ENCODE measurements at places on chromosomes 3 and 15.

DNA sequence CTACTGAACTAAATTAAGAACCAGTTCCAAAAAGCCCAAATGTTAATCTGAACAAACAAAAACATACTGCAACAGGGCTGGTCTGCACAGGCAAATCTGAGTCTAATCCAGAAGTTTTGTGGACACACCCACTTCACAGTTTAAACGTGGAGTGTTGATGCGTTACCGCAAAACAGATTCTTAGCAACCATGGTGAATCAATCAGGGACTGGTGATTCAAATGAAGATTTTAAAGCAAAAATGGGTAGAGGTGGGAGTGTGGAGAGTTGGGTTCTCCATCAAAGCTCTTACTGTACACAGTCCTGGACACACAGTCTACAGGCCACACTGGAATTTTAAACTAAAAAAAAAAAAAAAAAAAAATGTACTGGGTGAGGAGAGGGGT lies 5.2 kb downstream of the ANXA2 start:
- no peak for DNase-seq

DNA sequence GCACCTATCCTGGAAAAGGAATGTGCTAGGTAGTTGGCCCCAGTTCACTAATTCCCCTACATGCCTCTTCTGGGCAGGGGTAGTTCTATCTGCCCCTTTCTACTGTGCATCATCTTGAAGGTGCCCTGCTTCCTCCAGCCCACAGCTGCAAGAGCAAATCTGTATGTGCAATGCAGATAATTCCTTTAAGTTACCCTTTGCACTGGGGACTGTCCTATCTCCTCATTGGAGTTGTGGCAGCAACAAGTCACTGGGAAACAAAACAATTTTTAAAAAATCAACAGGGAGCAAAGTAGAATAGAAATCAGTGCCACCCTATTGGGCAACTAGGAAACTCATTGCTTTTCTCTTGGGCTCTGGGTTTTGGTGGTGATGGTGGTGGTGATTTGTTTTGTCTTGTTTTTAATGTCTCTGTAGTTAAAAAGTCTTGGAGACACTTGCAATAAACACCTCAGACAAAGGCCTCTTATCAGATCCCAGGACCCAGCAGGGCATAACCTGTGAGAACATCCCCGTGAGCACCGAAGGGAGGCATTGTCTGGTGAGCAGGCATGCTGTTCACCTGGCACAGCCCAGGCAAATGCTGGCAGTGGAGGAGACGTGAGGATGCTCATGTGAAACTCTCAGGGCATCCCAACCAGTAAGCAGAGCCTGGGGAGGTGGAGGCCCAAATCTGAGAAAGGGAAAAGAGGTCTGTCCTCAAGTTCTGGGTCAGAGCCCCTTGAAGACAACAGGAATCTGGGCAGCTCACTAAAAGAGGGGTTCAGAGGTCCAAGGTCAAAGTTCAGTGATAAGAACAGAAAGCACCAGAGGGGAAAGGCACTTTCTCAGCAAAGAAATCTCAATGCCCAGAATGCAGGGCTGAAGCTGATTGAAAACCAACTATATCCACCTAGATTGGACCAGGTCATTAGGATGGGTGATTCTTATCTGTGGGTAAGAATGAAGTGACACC lies 27.9 kb downstream of the C2CD4B start:
- DNase-seq, result no peak

DNA sequence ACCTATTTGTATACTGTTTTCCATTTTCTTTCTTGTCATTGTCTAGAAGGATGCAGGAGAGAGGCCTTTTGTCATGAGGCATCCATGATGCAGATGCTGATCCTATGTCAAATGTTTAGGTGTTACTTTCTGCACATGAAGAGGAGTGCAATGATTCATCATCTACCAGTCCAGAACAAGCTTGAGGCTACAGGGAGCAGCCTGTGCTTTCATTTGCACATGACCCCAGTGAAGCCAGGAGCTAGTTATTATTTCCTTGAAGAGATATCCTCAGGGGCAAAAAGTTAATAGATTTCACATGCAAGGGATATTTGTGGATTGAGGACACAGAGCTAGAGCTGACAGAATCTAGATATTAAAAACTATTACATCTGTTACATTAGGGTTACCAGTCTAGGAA lies 204.4 kb upstream of the TGFBR2 start:
- DNase-seq, result no peak

DNA sequence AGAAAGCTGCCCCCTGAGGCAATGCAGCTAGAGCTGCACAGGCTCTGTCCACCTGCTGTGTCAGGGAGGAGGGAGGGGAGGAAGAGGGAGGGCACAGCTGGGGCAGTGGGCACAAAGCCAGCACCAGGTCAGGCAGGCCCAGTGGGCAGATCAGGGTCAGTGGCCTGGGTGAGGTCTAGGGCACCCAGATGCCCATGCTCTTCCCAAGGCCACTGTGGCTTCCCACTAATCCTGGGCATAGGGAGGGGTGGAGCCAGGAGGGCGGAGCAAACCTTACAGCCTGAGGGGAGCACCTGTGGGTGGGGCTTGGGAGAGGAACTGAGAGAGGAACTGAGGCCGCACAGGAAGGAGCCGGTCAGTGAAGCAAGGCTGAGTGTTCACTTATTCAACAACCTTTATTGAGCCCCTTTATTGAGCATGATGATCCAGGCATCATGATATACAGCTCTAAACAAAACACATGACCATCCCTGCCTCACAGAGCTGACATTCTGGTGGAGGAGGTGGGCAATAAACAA lies 55.0 kb downstream of the RHCG start:
- no peak for DNase-seq

DNA sequence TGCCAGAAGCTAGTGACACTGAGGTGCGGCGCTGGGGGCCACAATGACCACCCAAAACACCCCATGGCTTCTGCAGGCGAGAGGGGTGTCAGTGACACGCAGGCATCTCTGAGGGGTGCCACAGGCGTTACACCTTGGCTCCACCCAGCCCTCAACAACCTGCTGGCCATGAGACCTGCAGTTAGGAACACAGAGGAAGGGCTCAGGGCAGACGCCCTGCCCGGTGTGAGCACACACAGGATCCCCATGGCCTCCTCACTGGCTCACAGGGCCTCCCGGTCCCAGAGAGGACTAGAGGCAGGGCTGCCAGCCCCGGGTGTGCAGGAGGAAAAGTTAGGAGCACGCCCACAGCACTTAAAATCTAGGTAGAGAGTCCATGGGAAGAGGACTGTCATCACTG lies 35.1 kb downstream of the CYFIP1 start:
- no peak for DNase-seq

DNA sequence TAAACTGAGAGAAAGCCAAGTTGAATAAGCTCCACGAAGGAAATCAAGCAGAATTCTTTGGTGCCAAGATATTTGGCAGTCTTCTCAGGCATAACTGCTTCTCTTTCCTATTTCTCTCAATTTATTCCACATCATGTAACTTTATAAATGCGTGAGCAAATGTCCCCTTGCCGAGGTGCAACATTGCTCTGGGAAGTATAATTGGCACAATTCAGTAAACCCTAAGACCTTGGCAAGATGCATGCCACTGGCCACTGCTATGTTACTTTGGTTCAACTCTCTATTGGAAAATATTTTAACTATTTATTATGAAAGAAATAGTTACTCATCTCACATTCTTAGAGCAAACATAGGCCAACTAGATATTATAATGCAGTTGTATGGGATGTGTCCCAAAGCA lies 170.2 kb downstream of the SUCNR1 start:
- no peak for DNase-seq

GRCh38 chr15:100766243-100767000 lies 113.2 kb upstream of the ALDH1A3 start:
- DNase-seq, result no peak

DNA sequence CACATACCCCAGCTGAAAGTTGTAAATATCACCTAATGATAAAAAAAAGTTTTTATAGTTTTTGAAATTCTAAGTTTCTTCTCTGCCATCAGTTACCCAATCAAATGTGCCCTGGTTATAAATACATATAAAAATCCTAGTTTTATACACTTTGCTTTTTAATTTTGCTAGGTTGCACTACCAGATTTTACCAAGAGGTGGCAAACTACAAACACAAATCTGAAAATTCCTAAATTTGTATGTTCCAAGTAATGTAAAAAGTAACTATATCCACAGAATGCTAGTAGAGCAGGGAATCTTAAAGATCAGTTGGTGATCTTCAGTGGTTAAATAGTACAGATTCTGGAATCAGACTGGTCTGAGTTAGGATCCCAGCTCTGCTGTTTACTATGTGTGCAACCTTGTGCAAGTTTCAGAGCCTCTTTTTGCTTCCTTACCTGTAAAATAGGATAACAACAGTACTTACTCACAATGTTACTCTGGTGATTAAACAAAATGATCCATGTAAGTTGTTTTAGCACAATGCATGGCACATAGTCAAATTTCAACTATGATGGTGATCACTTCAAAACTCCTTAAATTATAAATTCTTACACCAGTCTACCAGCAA lies 11.0 kb downstream of the TRPM7 start:
- DNase-seq, result no peak

- no peak for DNase-seq
These were observed 43.5 kb upstream of the MEF2A start for GRCh38 chr15:99522288-99522687.

- no peak for DNase-seq
These were observed 224.3 kb downstream of the SNRPN start for GRCh38 chr15:25178835-25179672.

- DNase-seq, result no peak
These were observed 11.8 kb downstream of the GP5 start for GRCh38 chr3:194387276-194387675.

GRCh38 chr3:169663951-169664820 lies 674 bp upstream of the MECOM start:
- DNase-seq, result no peak

GRCh38 chr3:55089211-55089610 lies 161.4 kb upstream of the LRTM1 start:
- DNase-seq, result no peak

- DNase-seq, result no peak
These were observed 189.6 kb downstream of the ARRDC4 start for GRCh38 chr15:98150084-98150483.

GRCh38 chr3:13647298-13648059 lies 98.6 kb downstream of the FBLN2 start:
- DNase-seq, result no peak

- DNase-seq, result no peak
These were observed 117.0 kb downstream of the IMPG2 start for GRCh38 chr3:101203411-101203810.

DNA sequence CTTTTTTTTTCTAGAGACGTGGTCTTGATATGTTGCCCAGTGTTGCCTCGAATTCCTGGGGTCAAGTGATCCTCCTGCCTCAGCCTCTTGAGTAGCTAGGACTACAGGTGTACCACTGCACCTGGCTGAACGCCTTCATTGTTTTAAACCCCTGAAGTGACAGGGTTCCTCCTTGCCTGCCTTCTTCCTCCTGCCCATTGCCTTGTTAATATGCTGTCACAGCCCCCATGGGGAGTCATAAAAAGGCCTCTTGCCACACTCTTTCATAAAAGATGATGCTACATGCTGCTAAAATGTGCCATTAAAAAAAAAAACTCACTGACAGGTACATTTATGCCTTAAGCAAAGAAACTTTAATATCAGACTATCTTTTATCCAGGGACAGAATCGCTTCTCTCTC lies 116.8 kb upstream of the SKOR1 start:
- no peak for DNase-seq

DNA sequence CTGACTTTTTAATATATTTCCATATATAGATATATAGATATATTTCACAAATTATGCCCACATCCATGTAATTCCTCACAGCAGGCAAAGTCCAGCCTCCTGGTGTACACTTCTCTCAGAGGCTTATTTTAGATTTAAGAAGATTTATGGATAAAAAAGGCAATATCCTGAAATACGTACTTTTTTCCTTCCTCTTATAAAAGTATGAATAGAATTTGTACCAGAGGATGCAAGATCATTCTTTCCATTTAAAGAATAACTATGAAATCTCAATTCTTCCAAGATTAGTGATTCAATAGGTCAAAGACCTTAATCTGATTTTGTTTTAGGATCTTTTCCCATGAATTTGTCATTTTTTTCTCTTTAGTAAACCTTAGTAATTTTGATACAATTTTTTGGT lies 597.9 kb upstream of the TBL1XR1 start:
- DNase-seq, result no peak

DNA sequence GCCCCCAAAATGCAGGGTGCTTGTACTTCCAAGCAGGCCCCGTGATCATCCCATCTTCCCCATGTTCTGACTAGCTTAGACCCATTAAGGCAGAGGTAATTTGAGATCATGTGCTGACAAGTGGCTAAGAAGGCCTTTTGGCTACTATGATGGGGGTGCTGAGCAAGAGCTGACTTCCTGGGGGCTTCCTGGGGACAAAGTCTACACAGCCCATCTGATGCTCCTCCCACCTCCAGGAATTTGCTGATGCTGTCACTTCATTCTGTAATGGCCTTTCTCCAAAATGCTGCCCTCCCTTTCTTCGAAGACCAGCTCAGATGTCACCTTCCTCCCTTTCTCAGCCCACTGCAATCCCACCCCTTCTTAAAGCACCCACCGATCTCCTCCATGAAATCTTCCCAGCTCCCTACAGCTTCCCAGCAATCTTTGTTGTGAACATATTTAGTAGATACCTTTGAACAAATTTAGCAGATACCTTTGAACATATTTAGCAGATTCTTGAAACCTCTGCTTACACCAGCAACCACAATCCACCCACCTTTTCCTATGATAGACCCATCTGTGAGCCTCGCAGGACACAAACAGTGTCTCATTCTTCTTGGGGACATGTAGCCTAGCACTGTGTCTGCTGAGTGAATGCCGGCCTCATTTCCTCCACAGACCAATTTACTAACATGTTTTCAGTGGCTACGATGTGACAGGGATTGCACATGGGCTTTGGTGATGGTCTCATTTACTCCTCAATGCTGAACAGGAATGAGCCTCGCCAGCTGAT lies 223.3 kb downstream of the EPHB1 start:
- DNase-seq, result no peak

GRCh38 chr3:136835813-136836510 lies 17.0 kb downstream of the SLC35G2 start:
- DNase-seq, result no peak

- DNase-seq, result no peak
These were observed 564.7 kb upstream of the NECTIN3 start for GRCh38 chr3:110506890-110507289.

DNA sequence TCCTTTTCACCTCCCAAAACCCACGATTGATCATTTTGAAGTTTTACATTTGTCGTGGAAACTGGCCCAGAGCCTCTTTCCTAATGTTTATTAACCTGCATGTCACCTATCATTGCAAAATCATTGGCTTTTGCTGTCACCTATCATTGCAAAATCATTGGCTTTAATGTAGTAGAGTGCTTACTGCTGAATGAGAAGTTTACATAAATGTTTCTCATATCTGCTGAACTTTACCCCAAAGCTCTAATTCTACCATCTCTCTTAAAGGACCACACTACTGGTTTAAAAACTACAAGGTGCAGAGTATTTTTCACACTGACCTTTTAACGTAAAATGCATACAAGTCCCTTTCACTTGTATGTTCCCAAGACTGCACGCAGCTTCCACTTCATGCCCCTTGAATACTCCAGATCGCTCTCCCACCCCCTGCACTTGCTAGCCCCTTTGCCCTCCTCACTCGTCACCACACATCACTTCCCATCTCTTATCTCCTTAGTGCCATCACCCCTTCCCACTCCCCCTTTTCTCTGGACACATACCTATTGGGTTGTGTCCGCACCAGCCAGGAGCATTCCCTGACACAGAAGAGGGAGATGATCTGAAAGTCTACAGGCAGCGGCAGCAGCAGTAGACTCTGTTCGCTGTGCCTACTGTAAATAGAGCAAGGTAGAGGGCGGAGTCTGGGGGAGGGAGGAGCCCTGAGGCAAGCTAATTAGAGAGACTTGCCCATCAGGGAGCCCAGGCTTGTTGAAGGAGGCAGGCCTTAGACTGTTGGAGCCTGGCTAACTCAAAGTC lies 30.2 kb upstream of the ATOSA start:
- no peak for DNase-seq

GRCh38 chr3:46184469-46184868 lies 23.6 kb downstream of the CCR1 start:
- DNase-seq, result no peak
